ENCODE measurements at places on chromosomes 6 and 20.

- DNase-seq = no peak
Observed at GRCh38 chr6:84003654-84004053, 29.9 kb upstream of the MRAP2 start.

GRCh38 chr6:22940581-22941290 is 371.4 kb downstream of the HDGFL1 start:
- DNase-seq = no peak

DNA sequence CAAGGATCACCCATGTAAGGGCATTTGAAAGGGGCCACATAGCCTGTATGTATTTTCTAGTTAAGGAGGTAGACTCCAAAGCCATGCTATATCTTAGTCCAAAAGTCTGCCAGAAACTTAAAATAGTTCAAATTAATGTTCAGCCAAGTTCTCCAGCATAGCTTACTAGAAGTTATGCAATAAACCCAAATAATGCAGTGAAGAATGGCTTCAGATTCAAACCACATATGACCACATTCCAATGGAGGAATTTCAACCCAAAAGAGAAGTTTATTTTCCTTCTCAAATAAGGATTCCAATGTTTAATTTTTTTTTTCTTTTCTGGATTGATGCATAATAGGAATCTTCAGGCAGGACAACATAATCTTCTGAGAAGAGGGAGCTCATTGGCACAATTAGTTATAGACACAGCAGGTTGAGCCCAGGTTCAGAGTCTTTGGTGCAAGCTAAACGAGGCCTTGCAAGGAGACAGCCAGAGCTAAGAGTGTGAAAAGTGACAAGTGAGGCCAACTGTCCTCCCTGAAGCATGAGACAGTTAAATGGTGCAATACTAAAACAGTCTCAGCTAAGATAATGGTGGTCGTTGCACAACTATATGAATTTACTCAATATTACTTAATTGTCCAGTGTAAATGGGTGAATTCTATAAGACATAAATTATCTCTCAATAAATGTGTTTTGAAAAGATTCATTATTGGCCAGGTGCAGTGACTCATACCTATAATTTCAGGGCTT is 598.8 kb upstream of the CDH4 start:
- DNase-seq = no peak

DNA sequence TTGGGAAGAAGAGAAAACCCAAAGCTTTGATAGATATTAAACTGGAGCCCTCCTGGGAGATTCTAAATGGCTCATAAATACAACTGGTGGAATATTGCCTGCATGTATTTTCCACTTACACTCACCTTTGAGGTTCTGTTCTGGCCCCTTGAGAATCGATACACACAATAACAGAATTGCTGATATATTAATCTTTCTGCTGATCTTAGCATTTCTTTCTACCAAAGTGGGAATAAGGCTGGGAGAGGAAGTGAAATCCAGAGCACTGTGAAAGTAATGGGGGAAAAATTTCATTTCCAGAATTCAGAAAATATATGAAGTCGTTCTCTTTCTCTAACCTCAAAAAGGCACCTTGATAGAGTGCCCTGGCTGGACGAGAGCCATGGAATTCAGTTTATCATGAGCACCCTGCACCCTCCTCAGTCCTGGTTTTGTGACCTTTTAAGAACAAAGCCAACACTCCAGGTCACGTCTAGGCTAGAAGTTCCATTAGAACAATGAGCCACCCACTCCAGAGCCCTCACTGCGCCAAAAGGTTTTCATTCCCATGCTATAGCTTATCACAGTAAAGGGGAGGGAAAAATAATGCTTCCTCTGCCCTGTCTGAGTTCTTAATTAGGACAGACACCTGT is 244.5 kb downstream of the CD83 start:
- DNase-seq = no peak

- DNase-seq = no peak
Observed at GRCh38 chr6:167687116-167687725, 139.5 kb upstream of the AFDN start.

DNA sequence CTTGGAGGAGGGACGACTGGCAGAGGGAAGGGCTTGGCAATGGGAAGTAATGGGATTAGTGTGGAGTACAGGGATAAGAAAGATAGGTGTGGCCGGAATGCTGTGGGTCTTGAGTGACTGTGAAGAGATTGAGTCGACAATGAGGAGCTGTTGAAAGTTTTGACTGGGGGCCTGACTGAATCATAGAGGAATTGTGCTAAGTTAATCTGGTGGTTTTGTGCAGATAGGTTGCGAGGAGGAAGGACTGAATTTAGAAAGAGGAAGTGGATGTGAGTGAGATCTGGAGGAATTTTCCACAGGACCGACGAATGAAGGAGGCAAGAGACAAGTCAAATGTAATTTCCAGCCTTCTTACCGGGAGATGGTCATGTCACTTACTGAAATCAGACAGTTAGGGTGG is 143.9 kb upstream of the RALGAPA2 start:
- no peak for DNase-seq

GRCh38 chr20:47330933-47331708 is 25.4 kb downstream of the ZMYND8 start:
- DNase-seq = no peak

DNA sequence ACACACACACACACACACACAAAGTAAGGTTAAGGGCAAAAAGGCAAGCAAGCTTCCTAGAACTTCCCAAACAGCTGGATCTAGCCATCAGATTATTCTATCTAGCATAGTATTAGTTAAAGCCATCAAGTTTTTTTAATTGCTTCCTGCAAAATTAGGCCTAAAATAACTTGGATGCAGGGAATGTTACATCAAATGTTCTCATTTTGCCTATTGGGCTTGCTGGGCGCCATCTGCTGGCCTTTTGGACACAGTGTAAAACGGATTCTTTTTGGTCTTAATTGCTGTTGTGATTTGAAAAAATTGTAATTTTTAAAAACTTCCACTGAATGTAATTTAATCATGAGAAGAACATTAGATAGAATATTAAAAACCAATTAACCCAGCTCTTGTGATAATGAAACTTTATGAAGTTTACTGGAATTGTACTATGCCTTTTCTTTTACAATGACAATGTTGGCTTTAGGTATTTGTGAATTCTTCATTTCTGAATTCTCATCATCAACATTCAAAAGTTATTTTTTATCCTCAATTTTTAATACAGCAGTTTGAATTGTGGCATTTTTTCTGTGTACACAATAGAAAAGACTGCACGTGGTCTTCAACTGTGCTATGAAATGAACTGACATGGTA is 6.8 kb downstream of the MKKS start:
- peak; percentile 67 for DNase-seq

GRCh38 chr20:33407251-33407650 is 5.9 kb upstream of the CDK5RAP1 start:
- DNase-seq = no peak

DNA sequence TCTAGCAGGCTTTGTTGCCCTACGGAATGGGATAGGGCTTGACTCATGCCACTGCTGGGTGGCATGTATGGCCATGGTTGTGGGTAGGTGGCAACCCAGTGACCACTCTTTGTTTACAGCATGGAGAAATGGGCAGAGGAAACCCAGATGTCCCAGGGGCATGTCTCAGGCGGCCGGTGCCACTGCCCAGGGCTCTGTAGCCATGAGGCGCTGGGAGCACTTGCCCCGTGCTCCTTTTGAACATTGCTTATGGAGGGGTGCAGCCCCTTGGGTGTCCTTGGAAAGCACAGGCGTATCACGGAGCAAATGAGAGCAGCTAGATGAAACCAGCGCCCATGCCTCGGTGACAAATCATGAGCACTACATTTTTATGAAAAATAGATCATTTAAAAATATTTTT is 212.5 kb upstream of the ECI2 start:
- DNase-seq = no peak

DNA sequence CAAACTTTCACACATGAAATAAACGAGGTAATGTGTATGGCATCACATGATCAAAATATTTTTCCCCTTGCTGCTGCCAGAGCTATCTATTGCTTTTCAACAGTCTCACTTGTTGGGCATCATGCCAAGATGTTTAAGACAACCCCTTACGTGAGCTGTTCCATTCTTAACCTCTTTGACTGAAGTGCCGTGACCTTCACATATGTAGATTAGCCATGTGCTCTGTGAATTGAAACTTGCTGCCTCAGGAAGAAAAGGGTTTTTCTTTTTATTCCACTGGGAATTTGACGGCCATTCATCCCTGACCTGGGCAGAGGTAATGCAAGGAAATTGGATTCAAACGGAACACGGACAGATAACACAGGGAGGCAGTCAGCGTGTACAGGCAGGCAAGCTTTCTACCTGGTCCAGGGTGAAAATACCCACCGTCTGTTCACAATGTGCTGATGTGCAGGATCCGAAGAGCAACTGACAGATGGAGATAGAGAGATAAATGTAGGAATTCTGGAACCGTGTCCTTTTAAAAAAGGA is 14.2 kb downstream of the ARID1B start:
- no peak for DNase-seq

DNA sequence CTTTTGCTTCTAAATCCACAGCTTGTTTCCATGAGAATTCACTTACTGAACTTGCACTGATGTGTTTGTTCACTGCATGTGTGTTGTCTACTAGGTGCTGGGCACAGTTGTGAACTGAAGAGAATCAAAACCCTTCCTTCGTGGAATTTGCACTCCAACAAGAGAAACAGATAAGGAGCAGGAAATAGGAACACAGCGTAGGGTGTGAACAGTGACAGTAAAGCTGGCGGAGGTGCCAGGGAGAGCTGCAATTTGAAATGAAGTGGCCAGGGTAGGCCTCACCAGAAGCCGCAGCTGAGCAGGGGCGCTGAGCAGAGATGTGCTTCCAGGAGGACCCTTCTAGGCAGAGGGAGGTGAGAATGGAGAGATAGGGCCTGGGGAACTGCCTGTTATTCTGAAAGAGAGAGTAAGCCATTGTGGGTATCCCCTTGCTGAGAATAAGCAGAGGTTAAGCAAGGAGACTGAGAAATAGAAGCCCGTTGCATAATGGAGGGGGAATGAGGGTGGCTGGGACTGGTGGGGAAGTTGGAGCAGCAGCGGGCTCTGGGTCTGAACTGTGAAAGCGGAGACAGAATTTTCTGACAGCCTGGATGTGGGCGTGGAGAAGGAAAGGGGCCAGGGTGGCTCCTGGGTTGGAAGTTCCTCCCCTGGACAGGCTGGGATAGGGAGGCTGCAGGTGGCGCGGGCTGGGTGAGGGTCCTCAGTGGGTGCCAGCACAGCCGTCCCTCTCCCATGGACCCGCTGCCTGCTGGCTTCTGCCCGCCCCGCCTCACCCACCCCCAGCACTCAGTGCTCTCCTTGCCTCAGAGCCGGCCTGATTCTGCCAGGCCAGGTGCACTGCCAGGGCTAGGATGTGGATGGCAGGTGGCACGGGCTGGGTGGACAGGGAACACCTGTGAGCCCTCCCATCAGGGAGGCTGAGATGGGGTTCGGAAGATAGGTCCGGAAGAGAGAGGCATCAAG is 114.7 kb upstream of the AFDN start:
- no peak for DNase-seq

DNA sequence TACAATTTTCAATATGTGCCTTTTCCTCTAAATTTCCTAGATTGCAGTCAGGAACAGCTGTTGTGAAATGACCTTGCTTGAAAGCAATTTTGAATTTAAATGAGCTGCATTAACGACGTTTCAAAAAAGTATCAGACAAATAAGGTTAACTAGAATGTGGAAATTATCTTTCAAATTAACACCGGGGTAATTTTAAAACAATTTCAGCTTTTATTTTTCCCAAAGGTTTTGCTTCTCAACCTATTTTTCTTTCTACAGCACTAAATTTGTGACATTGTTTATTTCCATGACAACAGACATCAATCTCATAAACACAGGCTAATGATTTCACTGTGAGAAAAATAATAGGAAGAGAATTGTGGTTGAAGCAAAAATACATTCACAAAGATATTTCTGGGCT is 38.5 kb downstream of the COL12A1 start:
- DNase-seq = no peak

GRCh38 chr6:98775205-98775604 is 59.2 kb upstream of the POU3F2 start:
- DNase-seq = no peak

- DNase-seq = no peak
Observed at GRCh38 chr6:41607736-41608135, 30.5 kb upstream of the MDFI start.

DNA sequence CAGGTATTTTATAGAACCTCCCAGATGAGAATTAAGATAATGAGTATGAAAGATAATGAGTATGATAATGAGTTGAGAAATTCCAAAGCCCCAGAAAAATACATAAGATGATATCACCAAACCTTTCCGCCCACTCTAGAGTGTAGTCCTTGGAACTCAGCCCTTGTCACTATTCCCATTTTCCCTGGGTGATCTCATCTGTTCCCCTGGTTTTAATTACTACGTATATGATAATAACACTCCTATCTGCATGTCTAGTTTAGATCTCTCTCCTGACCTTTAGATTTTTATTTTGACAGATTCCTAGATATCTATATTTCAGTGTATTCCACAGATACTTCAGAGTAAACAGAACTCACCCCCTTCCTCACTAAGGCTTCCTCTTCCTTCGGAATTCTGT is 51.0 kb upstream of the ASIP start:
- no peak for DNase-seq

DNA sequence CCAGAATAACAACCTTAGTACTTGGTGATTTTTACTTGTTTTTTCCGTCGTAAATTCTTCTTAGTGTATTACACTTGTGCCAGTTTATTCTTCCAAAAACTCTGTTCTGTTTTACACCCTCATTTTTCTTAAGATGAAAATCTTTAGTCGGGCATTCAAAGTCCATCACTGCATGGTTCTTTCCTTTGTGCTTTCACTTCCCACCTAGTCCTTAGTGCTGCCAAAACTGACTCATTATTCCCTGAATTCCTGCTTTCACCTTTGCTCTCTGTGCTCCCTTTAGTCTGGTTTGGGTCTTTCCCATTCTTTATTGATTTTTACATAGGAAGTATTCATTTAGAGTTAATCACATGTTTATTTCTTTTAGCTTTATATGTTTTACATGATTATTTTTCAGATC is 3.3 kb downstream of the TRMT11 start:
- DNase-seq = no peak

DNA sequence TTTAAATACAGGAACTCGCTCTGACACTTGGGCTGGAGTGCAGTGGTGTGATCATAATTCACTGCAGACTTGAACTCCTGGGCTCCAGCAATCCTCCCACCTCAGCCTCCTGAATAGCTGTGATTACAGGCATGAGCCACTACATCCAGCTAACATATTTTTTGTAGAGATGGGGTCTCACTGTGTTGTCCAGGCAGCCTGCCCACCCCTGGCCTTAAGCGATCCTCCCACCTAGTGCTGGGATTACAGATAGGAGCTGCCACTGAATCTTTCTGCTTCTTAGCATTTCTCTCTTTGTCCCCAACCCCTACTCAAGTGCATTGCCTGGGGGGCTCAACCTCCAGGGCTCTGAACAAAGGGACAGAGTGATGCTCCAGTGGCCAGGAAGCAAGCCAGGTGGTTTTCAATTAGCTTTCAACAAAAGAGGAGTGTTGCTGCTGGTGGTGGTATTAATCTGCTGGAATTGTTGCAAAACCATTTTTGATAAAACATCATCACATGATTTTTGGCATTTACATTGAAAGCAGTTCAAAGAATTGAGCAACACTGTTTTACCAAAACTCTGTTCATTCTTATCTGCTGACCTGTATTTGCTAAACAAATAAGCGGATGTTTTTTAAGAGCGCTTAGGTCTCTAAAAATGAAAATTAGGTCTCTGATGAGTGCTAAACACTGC is 40.4 kb upstream of the BPIFA2 start:
- no peak for DNase-seq
